ENCODE measurements at places on chromosomes 5 and 9.

- no peak for DNase-seq
Observed at GRCh38 chr5:174837919-174838902, 113.8 kb downstream of the MSX2 start.

DNA sequence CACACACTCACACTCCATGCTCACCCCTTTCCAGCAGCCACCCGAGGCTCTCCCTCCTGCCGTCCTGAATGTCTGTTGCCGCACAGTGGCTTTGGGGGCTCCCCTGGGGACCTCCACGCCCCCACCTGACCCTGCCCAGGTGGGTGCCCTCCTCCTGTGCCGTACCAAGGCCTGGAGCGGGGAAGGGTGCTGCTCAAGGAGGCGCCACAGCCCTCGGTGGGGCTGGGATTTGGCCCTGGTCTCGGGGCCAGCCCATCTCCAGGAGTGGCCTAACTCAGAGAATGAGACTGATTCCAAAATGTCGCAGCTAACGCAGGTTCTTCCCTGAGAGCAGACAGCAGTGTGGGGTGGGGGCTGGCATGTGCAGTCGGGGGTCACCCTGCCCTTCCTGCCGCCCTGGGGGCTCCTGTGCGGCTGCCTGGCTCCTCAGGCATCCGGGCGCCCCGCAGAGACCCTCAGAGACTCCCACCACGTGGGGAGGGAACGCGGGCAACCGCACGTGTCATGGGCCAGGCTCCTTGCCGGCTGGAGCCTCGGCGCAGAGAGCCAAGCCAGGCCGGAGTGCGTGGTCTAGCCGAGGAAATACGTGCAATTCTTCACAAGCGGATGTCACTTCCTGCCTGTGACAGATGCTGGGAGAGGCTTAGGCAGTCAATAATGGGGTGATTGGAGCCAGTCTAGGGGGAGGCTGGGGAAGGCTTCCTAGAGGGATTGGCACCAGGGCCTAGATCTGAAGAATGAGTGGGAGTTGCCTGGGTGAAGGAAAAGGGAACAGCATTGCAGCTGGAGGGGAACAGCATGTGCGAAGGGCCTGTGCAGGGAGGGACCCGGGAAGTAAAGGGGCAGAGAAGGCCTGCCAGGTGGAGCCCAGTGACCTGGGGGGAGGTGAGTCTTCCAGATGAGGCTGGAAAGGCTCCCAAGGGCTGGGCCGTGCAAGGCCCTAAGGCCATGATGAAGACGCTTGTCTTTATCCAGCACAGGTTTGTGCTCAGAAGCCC lies 44.1 kb downstream of the C9orf50 start:
- DNase-seq: no peak

DNA sequence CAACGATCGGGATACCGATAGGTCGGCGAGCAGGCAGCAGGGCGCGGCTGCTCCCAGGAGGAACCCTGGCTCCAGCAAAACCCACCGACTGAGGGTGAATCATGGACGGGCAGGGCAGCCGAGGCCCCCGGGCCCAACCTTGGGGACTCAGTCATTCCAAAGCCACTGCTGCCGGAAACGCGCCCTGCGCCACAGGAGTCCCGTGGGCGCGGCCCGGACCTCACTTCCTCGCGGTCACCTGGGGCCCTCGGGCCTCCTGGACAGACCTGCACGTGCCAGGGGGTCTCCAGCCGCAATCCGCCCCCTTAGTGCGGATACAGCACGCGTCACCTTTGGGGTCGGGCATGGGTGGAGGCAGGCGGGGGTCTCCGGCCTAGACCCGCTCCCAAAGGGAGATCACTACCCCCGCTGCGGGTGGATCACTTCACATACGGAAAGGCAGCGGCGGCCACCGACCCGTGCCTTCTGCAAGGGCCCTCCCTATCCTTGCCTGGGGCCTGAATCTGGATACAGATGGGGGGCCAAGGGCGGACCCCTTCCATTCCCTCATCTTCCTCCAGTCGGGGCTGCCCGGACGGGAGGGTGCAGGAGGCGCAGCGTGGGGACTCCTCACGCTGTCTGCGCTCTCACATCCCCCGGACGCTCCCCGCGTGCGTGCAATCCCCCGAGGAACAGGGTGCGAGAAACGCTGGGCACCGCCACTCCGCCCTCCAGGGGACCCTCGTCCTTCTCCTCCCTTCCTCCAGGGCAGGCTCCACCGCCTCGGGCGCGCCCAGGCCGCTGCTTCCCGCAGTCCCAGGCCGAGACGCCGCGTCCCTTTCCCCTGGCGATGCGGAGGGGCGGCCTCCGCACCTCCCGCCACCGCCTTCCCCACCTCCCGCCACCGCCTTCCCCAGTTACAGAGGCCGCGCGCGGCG lies 586 bp downstream of the TXN start:
- peak; percentile 17 for DNase-seq

- DNase-seq: no peak
Observed at GRCh38 chr9:18601026-18601425, 127.1 kb downstream of the ADAMTSL1 start.
